ENCODE measurements at places on chromosomes 2 and 18.

DNA sequence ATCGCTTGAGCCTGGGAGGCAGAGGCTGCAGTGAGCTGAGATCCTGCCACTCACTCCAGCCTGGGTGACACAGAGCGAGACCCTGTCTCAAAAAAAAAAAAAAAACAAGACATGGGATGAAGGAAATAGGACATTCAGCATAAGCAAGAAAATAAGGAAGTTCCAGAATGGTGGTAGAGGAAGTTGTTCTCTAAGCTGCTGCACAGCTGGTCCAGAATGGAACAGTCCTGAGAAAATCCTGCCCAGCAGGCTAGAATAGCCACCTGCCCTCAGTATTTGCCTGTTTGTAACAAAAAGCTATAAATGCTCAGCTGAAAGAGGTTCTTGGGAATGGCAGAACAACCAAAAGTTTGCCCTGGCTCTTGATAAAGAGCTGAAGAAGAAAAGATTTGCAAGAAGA is 11.1 kb upstream of the MAPRE3 start:
- DNase-seq, result no peak

- no peak for DNase-seq
These were observed 8.0 kb downstream of the TMBIM1 start for GRCh38 chr2:218284106-218284811.

DNA sequence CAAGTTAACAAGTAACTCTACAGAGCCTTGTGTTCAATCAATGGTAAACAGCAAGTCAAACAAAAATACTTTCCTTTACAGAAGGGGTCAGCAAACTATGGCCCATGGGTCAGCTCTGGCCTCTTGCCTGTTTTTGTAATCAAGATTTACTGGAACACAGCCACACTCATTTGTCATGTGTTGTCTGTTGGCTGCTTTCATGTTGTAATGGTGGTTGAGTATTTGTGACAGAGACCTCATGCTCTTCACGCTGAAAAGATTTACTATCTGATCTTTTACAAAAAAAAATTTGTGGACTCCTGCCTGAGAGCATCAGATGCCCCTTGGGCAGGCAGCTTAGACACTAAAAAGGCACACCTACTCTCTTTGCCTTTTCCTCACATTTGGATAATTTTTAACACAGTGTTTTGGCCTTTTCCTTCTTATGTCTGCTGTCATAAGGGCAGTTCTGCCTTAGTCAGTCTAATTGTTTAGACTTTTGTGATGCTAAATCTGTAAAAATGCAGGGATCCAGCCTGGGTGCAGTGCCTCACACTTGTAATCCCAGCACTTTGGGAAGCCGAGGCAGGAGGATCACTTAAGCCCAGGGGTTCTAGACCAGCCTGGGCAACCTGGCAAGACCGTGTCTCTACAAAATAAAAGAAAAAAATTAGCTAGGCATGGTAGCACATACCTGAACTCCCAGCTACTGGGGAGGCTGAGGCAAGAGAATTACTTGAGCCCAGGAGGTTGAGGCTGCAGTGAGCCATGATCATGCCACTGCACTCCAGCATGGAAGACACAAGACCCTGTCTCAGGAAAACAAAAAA is 18.3 kb downstream of the IL1B start:
- no peak for DNase-seq

DNA sequence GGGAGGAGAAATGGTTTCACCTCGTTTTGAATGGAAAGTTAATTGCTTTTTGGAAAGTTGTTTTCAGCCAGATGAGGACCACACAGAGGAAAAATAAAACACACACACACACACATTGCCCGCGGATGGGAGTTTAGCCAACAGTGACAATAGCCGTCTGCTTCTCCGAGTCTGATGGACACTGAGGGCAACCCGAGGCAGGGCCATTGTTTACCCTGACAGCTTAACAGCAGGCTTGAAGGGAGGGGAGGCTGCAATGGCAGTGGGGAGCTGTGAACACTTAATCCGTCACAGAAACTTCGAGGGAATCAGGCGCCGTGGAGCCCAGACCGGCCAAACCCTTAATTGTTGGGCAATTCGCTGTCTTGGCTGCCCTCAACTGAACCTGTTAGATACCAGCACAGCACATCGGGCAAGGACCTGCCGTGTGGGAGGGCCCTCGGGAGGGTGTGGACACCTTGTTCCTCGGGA is 145.9 kb downstream of the ACKR3 start:
- DNase-seq, result no peak

GRCh38 chr2:120660771-120661459 is 74.8 kb upstream of the GLI2 start:
- DNase-seq, result no peak

DNA sequence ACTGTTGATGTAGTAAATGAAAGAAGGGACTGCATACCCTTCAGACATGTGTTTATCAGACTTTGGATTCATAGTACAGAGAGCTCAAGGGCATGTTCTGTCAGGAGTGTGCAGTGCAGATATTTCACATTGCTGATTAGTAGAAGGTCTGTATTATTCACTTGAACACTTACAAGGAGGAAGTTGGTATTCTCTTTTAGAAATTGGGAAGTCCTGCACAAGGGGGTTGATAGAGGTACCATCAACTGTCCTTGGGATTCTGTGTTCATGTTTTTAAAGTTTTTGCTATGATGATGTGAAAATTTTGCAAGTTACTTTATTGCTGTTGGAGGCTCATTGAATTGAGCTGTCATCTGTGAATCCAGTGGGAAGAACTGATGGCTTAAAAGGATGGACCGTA is 6.7 kb downstream of the PSMD1 start:
- DNase-seq, result no peak

DNA sequence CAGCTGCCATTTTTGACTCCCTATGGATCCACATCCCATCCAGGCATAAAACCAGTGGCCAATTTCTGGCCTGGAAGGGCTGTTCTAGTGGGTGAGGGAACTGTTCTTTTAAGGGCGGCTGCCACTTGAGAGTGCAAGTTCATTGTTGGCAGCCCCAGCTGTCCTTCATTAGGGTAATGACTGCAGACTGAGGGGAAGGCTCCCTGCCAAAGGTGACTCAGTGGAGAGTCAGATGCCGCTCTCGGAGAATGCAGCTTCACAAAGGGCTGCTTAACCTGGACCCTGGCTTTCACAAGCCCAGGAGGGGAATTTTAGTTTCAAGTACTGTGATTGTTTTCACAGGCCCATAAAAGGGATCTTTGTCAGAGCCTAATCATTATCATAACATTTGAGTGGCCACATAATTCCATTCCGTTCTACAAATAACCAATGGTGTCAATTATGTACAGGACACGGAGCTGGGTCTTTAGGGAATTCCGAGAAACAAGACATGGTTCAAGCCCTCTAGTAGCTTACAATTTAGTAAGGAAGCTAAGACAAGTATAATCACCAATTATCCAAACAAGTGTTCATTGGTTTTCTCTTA is 235.7 kb downstream of the CDCA7 start:
- peak; percentile 81 for DNase-seq

GRCh38 chr18:57965246-57965645 is 78.8 kb upstream of the NEDD4L start:
- DNase-seq, result no peak

DNA sequence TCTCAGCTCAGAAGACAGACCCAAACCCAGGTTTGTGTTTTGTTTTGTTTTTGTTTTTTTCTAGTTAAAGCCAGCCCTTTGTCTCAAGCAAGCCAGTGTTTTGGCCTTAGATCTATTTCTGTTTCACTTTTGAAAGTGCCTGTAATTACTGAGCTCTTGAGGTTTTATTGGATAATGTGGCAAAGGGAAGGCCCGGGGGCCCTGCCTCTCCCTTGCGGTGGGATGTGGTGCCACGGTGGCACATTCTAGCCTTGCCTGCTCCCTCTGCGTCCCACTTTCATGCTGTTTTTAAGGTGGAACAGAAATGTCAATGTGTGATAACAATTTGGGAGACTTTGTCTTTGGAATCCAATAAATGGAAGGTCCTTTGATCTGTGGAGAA is 2.5 kb downstream of the HPCAL1 start:
- peak; percentile 49 for DNase-seq

DNA sequence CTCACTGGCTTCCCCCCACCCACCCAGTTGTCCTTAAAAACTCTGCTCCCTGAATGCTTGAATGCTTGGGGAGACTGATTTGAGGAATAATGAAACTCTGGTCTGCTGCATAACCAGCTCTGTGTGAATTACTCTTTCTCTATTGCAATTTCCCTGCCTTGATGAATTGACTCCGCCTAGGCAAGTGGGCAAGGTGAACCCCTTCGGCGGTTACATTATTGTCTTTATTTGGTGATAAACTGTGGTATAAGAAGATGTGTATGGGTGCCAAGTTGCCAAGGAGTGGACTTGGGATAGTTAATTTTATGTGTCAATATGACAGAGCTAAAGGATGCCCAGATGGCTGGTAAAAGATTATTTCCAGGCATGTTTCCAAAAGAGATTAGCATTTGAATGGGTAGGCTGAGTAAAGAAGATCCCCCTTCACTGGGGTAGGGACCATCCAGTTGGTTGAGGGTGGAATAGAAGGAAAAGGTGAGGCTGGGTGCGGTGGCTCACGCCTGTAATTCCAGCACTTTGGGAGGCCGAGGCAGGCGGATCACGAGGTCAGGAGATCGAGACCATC is 98.5 kb upstream of the HAAO start:
- no peak for DNase-seq

DNA sequence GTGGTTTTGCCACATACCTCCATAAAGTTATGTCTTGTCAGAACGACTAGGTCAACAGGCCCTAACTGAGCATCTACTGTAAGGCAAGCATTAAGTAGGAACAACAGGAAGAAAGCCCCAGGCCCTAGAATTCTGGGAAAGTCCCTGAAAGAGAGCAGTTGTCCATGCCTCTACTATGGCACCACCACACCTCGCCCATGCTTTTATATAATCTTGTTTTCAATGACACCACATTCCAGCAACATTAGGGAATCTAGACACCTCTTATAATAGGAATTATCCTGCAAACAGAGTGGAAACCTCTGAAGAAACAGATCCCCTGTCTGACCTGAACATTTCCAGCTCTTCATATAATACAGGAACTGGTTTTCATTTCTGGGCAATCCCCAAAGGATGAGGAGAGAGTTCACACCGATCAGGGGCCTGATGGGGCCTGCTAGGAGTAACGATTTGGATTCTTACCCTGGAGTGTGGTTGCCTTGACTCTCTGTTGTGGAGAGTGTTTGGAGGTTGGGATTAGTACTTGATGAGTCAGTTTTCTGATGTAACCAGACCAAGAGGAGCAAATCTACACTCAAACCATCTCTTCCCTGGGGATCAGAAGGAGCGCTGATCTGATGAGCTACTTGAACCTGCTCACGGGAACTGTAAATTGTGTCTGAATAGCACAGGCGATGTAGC is 31.9 kb upstream of the CEP68 start:
- DNase-seq, result no peak

- DNase-seq, result peak; percentile 70
These were observed 124.7 kb downstream of the HDAC4 start for GRCh38 chr2:239275847-239276831.
